Stimulated activated CD4-positive, alpha-beta T cell treated with anti-CD3 and anti-CD28 coated beads, Interleukin-12 subunit alpha, Interleukin-12 subunit beta, amount 100 ng/mL, for 4 hours (primary cell): ENCODE measurements at places on chromosomes 3 and 15.

DNA sequence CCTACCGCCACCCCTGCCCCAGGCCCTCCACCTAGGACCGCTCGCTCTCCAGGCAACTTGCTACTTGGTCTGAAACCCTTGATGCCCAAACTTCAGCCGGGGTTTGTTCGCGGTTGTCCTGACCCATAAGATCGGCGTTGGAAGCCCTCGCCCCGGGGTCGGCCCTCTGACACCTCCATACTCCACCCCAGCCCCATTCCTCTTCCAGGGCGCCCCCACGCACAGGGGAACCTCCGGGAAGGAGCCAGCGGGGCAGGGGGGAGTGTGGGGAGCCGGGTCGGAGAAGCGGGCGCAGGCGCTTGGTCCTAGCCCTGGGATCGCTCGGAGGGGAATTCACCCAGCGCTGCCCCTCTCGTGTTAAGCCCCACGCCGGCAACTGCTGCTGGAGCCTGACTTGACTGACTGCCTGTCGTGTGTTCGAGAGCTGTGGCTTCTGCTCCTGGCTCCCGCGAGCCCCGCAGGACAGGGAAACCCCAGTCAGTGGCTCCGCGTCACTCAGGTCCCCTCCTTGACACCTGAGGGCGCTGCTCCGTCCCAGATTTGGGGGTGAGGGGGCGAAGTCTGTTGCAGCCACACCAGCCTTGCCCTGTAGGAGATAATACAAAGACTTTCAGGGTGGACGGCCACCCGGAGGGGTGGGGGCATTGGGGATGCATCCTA, 675 bp downstream of the RYR3 start:
- no peak for DNase-seq

- DNase-seq, result no peak
Measured at GRCh38 chr3:183044547-183045229, 54.6 kb downstream of the MCCC1 start.

- DNase-seq, result no peak
Measured at GRCh38 chr3:10950476-10951294, 41.9 kb upstream of the SLC6A1 start.

DNA sequence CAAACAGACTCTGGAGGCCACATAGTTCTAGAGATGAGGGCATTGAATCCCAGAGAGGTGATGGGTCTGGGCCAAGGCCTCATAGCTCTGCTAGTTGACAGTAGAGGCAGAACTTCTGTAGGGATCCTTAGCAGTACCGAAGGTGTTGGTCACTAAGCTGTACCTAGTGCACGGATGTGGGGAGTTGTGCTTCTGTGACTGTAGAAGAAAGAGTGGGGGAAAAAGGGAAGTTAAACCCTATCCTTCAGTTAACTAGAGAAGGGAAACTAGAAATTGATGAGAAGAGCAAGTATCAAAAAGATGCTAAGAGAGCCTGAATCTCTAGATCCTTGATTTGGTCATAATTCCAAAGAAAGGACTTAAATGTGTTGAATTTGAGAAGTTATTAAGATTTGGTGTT, 186.7 kb downstream of the NFKBIZ start:
- DNase-seq, result no peak

- DNase-seq, result no peak
Measured at GRCh38 chr15:86649277-86649676, 569.6 kb downstream of the AGBL1 start.

GRCh38 chr3:13241621-13242363, 168.6 kb upstream of the IQSEC1 start:
- DNase-seq, result no peak

DNA sequence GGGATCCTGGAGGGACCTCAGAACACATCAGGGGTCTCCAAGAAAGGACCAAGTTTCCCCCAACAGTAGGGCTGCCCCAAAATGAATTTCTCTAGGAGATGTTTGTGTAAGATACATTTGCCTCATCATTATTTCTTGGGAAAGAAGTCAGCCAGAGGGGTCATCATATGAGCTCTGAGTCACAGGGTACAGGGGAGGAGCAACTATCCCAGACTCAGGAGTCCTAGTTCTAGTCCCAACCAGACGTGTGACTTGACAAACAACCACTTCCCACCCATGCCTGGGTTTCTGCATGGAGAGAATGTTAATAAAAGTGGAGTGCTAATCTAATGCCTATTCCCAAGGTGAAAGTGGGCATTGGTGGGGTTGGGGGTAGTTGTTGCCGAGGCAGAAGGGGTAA, 144.1 kb downstream of the ALDH1A2 start:
- DNase-seq, result no peak

GRCh38 chr3:157872902-157873301, 233.3 kb downstream of the SHOX2 start:
- DNase-seq, result no peak

DNA sequence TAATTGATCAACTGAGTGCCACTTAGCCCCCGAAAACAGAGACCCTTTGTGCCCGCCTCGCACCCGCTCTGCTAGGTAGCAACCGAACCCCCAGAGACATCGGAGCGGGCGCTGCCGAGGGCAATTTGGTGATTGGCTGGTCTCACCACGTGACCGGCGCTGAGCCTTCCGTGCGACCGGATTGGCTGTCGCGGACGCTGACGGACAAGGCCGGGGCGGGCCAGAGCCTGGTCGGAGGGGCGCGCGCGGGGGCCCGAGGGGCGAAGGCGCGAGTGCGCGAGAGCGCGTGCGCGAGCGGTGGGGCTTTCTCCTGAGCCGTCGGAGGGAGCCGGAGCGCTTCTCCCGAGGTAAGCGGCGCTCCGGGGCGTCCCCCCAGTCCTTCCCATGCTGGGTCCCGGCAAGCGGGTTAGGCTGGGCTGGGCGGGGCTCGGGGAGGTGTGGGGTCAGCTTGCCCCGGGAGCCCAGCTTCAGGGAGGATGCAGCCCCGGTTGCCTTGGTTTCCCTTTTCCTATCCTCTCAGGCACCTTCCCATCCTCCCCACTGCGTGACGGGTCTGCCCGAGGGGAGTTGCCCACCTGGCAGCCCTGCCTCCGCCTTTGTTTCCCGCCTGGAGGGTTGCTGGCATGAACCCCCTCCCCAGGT, at the start of gene TMEM108:
TMEM108 (plus strand) TSS at position 303 of the 642 bp plus-strand sequence.
- no peak for DNase-seq

GRCh38 chr3:149620291-149621020, 37.4 kb downstream of the WWTR1 start:
- no peak for DNase-seq

GRCh38 chr3:12451481-12451880, 32.8 kb upstream of the TSEN2 start:
- no peak for DNase-seq

- no peak for DNase-seq
Measured at GRCh38 chr3:188956839-188957489, 214.8 kb upstream of the TPRG1 start.

DNA sequence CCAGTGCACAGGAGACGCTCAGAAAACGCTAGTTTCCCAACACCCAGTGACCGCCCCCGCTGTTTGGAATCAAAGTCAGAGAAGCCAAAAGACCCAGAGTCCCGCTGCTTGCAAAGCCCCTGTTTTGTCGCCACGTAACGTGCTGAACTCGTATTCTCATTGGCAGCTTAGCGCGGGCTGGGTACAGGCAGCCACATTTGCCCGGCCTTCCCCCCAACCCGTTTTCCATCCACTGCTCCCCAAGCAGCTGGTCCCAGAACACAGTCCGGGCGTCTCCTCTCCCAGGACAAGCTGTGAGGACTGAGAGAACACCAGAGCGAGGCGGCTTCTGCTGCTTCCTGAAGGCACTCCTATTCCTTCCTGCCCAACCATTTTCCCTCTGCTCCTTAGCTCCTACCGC, 54.8 kb downstream of the RASGRF1 start:
- no peak for DNase-seq

GRCh38 chr3:194129581-194130133, 6.3 kb upstream of the HES1 start:
- no peak for DNase-seq
